ENCODE measurements at places on chromosomes 4 and X.
A peak's percentile ranks its signal among the peaks of the same experiment; 100 is the strongest.

- peak; percentile 11 for DNase-seq
These were observed 18.6 kb downstream of the BLTP1 start for GRCh38 chr4:122170775-122171174.

GRCh38 chr4:3433138-3433869 lies 8.5 kb upstream of the HGFAC start:
- no peak for DNase-seq

- DNase-seq = no peak
These were observed 88.3 kb downstream of the NHSL2 start for GRCh38 chrX:71998836-71999509.

- no peak for DNase-seq
These were observed 18.4 kb upstream of the SORBS2 start for GRCh38 chr4:185830263-185830994.

DNA sequence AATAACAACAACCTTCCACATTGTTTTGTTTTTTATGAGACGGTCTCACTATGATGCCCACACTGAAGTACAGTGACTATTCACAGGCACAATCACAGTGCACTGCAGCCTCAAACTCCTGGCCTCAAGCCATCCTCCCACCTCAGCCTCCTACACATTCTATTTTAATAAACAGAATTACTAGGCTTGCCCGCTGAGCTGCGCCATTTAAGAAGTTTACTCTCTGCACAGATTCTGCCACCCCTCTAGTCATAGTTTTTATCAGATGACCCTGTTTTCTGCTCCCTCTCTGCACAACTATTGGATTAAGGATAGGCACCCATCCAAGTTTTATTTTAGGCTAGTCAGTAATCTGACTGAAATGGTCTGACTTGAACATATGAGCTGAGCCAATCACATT lies 11.3 kb upstream of the COX18 start:
- DNase-seq = no peak

- DNase-seq = no peak
These were observed 110.9 kb upstream of the ENPEP start for GRCh38 chr4:110364911-110365520.

DNA sequence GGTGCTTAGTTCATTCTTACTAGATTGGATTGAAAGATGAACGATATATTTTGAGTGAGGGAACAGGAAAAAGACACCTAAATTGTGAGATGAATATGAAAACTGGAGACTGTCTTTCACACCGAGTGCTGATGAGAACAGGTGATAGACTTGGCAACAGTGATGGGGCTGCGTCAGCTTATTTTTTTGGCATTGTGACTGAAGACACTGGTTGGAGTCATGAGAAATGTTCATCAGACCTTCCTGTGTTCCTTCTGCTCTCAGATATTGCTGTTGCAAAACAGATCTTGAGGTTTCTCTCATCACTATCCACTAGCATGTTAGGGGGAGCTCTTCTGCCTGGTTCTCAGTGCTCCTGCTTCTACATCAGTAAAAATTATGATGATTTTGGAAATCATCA lies 124.2 kb upstream of the KCNIP4 start:
- no peak for DNase-seq

DNA sequence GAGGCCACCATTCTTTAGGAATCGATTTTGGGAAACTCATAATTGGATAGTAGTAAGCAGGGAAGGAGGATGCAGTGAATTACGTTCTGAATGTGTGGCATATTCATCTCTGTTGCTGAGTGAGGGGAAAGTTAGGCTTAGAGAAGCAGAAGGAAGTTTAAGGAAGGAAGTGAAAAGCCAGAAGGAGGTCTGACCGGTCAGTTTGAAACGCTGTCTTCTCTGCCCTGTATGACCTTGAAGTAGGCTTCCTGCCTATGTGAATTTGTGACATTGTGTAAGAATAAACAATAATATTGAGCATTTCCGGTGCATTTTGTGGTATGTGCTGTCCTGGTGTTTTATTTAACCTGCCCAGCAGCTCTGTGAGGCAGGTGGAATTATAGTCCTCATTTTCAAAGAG lies 67.3 kb downstream of the PDLIM5 start:
- no peak for DNase-seq

GRCh38 chrX:30065226-30065625 lies 150.1 kb upstream of the MAGEB2 start:
- DNase-seq = no peak

- DNase-seq = no peak
These were observed 98.6 kb upstream of the NKX1-1 start for GRCh38 chr4:1504595-1505500.

- DNase-seq = no peak
These were observed 82.4 kb downstream of the ATP10D start for GRCh38 chr4:47567511-47567910.

- DNase-seq = no peak
These were observed 84.5 kb downstream of the HPGD start for GRCh38 chr4:174437749-174438148.

DNA sequence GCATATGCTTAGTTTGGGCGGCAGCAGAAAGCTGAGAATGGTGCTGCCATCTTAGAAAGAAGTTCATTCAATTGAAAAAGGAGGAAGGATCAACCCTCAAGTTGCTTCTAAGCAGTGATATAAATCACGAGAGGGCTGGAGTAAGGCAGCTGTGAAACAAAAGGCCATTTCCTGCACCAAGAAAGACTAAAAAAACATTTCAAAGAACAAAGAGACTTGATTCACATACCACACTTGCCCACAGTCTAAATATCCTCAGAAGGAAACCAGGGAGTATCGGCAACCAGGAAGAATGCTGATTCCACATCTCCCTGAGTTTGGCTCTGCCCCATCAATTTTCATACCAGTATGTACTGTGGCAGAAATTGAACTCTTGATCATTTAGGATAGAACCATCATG lies 240.1 kb downstream of the OPHN1 start:
- no peak for DNase-seq

- no peak for DNase-seq
These were observed 1.2 kb upstream of the HSD17B11 start for GRCh38 chr4:87392183-87392582.

GRCh38 chr4:132016703-132017350 lies 1132.3 kb upstream of the PCDH10 start:
- DNase-seq = no peak

DNA sequence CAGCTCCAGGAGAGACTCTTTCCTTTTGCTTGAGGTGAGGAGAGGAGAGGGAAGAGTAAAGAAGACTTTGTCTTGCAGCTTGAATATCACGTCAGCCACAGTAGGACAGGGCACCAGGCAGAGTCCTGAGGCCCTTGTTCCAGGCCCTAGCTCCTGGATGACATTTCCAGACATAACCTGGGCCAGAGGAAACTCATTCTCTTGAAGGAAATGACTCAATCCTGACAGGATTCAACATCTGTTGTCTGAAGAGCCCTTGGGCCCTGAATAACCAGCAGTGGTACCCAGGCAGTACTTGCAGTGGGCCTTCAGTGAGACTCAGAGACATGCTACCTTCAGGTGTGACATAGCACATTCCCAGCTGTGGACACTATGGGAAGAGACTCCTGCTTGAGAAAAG lies 62.8 kb downstream of the FGF16 start:
- DNase-seq = no peak

GRCh38 chr4:7381890-7382633 lies 52.7 kb downstream of the PSAPL1 start:
- DNase-seq = no peak

DNA sequence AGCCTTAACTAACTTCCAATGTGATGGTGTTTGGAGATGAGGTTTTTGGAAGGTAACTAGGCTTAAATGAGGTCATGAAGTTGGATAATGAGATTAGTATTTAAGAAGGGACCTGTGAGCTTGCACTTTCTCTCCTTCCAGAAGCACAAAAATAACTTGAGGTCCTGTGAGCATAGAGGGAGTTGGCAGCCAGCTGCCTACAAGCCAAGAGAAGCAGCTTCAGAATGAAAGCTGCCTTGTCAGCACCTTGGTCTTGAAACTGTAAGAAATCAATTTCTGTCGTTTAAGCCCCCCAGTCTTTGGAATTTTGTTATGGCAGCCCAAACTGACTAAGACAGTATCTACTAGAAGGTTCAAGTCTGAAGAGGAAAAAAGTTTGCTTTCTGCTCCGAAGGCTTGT lies 280.2 kb upstream of the GALNTL6 start:
- no peak for DNase-seq

DNA sequence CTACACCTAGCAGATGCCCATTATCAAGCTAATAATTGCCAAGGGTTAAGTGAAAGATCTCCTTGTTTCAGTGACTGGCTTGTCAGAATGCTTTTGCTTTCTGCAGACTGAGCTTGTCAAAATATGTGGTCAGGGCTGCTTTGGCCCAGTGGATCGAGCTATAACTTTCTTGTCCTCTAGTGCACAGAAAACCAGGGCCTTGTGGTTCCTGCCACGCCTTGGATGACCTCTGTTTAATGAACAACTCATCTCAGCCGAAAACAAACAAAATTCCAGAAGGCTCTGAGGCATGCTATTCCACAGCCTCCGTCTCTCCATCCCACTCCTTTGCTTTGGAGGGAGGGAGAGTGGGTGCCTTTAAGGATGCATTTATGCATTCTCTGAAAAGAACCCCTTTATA lies 11.3 kb downstream of the EVC start:
- DNase-seq = no peak

- DNase-seq = no peak
These were observed at the start of gene RAI2 for GRCh38 chrX:17860811-17861488. RAI2 (minus strand) TSS chrX:17861298; CDS start chrX:17802010, 59,288 bp downstream.

GRCh38 chr4:40283968-40284367 lies 51.2 kb upstream of the CHRNA9 start:
- no peak for DNase-seq

GRCh38 chrX:96683997-96684338 lies 674 bp upstream of the DIAPH2 start:
- DNase-seq = no peak

DNA sequence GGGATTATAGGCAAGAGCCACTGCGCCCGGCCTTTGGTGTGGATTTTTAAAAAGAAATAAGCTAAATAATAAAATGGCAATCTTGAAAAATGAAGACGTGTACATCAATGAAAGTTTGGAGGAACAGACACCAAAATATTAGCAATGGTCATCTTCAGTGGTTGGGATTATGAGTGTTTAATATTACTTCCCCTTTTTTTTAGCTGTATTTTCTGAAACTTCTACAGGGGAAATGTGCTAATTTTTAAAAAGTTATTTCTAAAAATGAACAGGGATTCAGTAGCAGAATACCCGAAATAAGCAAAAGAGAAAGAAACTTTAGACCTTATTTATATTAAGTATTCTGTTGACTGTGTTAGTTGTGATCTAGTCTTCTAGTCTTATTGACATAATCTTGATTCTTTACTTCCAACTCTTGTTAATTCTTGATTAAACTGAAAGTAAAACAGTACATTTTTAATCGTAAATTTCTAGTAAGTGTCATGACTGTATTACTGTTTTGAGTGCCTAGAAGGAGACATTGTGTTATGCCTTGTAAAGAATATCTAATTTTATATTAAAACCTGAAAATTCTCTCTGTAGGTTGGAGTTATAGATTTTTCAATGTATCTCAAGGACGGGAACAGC lies 51.3 kb downstream of the RUFY3 start:
- no peak for DNase-seq

DNA sequence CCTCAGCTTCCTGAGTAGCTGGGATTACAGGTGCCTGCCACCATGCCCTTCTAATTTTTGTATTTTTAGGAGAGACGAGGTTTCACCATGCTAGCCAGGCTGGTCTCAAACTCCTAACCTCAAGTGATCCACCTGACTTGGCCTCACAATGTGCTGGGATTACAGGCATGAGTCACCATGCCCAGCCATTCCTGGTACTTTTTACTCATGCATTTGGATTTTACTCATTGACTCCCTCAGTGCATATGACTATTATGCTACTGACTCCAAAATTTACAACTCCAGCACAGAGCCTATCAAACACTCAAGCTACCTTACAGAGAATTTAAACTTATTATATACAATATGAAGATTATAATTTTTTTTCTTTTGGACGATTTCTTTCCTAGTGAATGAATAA lies 199.9 kb downstream of the CXXC4 start:
- DNase-seq = no peak

DNA sequence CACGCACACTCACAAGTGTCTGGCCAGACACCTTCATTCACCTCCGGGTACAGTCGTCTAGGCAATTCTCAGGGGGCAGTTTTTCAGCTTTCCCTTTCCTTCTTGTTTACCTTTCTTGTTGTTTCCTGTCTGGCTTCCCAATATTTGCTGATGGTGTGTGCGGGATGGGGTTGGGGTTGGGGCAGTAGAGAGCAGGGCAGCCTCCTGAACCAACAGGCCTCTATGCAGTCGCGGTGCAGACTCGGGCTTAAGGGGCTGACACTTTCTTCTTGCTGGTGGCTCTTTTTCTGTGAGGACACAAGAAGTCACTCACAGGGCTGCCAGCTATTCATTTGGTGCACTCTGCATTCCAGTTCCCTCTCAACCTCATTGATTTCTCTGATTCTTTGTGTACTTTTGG lies 56.4 kb downstream of the NBDY start:
- no peak for DNase-seq

GRCh38 chrX:69524781-69525363 lies 20.7 kb downstream of the NALF2 start:
- DNase-seq = no peak

DNA sequence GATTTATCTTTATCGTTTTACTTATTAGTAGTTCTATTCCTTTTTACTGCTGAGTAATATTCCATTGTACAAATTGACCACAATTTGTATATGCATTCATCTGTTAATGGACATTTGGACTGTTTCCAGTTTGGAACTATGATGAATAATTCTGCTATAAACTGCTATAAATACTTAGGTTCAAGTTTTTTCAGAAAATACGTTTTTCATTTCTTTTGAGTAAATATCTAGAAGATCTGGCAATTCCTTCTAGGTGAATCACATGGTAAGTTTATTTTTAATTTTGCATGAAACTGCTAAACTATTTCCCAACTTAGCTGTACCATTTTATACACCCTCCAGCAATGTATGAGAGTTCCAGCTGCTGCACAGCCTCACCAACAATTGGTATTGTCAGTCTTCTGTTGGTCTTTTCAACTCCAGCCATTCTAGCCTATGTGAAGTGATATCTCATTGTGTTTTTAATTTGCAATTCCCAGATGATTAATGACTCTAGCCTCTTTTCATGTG lies 22.2 kb downstream of the LIN54 start:
- no peak for DNase-seq

DNA sequence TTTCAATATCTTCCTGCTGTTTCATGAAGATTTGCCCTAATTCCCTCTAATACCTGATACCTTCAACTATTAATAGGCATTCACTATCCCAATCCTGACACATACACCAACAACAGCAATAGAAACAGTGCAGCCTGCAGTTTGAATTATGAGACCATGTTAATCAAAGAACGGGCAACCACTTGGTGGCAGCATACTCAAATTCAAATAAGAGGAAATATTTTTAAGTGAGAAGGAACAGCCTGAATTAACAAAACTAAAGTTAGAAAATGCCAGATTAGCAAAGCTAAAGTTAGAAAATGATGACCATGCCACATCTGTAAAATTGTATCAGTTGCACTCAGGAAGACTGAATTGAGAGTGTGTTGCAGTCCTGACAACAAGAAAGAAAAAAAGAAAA lies 204.9 kb downstream of the SMARCA1 start:
- DNase-seq = no peak

Data from putamen (tissue), 1 donor.